ENCODE measurements at places on chromosomes 1 and 21.

- peak; percentile 76 for DNase-seq
Measured at GRCh38 chr1:9234223-9235095, at the start of gene H6PD. Gene H6PD (plus strand): TSS chr1:9234774. CDS start chr1:9244935, 10,161 bp downstream.

GRCh38 chr1:239896569-239896968, 195.1 kb upstream of the FMN2 start:
- DNase-seq = no peak

DNA sequence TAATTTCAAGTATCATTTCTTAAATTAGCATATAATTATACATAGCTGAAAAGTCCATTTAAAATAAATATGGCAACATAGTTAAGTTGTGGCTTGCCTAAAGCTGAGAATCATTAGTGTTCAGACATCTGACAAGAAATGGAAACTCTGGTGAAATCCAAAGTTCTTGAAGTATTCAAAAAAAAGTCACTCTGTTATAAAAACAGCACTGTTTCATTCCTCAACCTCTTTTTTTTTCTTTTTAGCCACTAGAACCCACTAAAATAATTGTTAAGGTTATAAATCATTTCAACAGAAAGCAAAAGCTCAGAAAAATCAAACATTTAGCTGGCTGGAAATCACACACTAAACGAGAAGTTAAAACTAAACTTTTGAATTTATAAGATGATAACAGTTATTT, 476.7 kb downstream of the LTN1 start:
- no peak for DNase-seq

DNA sequence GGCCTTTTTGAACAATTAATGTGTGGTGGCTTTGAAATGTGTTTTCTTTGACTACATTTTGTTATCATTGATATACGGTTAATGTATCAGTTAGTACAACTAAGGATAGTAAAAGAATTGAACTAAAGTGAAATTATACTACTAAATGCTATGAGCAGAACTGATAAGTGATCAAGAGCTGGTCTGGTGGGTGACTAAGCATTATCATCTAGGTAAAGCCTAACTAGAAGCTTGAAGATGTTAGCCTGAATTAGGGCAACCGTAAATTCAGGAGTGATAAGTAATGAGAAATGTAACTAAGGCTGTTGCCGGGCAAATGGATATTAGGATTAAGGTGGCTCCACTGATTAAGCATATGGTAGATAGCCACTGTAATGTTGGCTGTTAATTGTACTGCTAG, 16.0 kb upstream of the GCLM start:
- DNase-seq = no peak

GRCh38 chr1:236861560-236862218, 66.6 kb downstream of the MTR start:
- DNase-seq = peak; percentile 16

DNA sequence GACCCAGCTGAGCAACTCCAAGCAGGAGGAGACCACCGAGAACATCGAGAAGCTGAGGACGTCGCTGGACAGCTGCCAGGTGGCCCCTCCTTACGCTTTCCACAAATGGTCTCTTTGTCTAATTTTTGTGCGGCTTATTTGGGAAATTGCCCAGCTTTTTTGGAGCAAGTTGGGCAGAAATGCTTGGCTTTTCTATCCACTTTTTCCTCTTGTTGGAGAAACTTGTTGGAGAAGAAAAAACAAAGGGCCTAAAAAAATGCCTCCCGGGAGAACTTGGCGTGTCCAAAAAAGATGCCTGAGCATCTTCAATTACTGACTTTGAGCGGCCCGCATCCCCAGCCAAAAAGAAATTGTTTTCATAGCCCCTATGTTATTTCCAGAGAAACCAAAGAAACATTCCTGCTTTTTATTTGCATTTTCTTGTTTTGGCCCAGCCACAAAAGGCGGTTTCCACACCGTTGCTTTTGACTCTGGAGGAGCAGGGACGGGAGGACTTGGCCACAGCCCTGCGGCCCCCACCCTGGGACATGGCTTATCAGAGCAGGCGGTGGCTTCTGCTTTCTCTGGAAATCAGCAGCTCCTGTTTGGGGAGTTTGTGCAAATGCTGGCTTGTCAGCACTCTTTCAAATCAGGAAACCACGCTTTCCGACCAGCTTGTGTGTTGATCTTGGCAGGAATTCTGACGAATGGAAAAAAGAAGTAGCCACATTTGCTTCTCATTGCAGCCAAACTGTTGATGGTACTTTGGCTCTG, 81.2 kb upstream of the EFHD2 start:
- DNase-seq = peak; percentile 25

DNA sequence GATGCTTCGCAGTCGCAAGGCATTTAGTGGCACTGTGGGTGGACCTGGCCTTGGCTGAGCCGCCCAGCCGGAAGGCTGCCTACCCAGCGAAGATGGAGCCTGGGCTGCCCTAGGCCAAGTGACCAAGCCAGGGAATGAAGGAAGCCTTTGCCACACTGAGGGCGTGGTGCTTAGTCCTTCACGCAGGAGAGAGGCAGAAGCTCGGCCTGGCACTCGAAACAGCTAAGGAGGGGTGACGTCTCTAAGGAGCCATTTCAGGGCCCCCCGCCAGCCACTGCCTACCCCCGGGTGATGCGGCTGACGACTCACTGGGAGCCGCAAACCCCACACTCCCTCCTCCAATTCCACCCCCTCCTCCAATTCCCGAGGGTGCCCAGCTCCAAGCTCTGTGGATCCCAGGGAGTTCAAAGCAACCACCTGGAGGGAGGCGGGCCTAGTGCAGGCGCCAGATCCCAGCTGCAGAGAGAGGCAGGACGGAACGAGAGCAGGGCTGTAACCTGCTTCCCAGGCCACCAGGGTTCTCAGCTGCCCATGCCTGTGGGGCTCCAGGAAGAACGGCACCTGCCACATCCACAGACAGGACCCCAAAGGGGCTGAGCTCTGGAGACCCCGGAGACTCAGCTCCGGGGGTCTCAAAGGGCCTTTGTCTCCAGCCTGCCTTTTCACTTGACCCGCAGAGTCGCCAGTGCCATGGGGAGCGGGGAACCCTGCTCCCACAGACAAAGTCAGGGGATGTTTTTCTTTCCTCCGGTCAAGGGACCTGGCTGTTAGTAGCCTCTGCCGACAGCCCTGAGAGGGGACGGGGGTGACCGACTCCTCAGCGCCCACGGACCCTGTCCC, 75.8 kb downstream of the ARHGEF16 start:
- no peak for DNase-seq

- no peak for DNase-seq
Measured at GRCh38 chr1:193259636-193260035, 73.2 kb upstream of the B3GALT2 start.

DNA sequence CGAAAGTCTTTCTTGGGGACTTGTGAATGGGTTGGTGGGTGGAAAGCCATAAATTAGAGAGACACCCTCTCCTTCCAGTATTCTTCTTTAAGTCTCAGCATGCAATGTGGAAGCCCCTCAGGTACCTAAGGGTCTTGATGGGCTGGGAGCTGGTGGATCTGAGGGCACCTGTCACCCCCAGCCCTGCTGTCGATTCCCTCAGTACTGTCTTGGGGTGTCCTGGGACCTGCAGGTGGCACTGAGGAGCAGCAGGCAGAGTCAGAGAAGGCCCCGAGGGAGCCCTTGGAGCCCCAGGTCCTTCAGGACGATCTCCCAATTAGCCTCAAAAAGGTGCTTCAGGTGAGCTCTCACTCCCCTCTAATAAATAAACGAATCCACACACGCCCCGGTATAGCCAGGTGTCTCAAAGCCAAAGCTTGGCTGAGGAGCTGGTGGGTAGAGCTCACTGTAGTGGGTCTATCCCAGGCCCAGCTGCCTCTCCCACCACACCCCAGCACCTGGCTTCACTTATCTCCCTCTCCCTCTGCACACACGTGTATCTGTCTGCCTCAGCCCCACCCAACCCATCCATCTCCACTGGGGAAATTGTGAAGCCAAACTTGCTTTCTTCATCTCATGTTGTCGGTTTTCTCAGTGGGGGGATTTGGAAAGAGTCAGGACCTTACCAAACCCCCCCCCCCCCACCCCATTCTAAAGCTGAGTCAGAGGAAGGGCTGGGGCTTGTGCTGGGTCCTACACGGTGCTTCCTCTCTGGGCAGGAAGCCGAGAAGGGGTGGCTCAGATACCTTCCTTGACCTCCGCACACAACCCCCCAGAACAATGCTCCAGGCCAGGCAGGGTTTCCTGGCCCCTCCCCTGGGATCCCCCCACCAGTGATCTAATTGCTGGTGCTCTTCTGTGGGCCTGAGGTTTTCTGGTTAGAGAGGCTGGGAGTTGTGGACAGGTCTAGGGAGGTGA, 1.6 kb downstream of the ADAM15 start:
- no peak for DNase-seq

- DNase-seq = no peak
Measured at GRCh38 chr1:118862755-118863154, 125.4 kb downstream of the TBX15 start.

GRCh38 chr1:6505367-6506209, 14.1 kb upstream of the PLEKHG5 start:
- no peak for DNase-seq

- no peak for DNase-seq
Measured at GRCh38 chr1:29505532-29506220, 269.4 kb downstream of the PTPRU start.

DNA sequence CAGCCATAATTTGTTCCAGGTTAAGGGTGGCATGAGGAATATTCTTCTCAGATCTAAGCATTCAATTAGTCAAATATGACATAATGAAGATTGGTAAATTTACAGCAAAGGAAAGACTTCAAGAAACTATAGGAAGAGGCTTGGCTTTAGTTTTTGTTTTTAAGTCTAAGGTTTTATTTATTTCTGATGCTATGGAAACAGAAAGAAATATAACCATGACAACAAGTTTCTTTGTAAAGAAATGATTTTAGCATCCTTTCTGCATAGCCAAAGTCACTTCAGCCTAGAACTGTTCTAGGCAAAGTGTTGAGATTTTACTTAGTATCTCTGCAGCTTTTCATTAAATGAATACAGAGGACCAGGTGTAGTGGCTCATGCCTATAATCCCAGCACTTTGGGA, 27.7 kb downstream of the PEA15 start:
- DNase-seq = no peak

- DNase-seq = no peak
Measured at GRCh38 chr21:39033878-39034589, 149.2 kb downstream of the PSMG1 start.

DNA sequence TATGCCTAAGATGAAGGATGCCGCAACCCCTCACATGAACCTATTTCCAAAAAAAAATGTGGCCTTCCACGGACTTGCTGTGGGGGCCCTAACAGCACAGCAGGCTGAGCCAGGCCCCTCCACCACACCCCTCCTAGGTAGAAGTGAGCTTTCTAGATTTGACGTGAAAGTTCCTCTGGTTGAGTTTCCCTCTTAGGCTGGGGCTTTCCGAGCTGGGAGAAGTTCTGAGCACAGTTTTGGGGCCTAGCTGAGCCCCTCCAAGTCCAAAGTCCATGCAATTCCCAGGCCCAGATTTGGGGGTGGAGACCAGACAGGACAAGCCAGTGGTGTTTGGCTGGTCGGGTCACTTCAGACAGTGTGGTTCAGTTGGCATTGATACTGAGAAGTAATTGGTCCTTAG, 13.8 kb upstream of the PHLDA3 start:
- DNase-seq = no peak

- DNase-seq = no peak
Measured at GRCh38 chr1:241749945-241750695, 97.9 kb upstream of the EXO1 start.

DNA sequence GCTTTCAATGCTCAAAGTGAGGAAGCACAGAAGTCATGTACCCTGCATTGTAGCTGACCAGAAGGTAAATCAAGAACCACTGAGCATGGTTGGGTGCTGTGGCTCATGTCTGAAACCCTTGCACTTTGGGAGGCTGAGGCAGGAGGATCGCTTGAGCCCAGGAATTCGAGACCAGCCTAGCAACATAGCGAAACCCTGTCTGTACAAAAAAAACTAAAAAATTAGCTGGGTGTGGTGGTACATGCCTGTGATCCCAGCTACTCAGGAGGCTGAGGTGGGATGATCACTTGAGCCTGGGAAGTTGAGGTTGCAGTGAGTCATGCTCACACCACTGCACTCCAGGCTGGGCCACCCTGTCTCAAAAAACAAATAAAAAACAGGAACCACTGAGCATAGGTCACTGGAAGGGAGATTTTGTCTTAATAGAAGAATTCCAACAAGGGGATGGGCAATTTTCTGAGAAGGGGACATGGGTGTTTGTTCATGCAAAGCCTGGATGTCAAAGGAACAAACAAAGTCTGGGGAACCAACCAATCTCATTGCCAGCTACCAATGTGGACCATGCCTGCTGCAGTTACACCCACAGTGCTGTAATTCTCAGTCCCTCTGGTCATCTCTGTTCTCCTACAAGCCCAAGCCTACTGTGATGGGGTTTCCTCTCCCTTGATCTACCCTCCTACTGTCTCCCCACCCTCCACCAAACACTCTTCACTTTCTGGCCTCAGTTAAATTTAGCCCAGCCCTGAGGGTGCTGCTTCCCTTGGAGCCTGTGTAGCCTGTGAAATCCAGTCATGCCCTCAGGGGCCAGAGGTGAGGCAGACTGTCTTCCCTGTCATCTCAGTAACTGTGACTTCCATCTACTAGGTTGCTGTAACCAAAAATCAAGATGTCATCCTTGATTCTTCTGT, 47.9 kb downstream of the ELF3 start:
- no peak for DNase-seq

DNA sequence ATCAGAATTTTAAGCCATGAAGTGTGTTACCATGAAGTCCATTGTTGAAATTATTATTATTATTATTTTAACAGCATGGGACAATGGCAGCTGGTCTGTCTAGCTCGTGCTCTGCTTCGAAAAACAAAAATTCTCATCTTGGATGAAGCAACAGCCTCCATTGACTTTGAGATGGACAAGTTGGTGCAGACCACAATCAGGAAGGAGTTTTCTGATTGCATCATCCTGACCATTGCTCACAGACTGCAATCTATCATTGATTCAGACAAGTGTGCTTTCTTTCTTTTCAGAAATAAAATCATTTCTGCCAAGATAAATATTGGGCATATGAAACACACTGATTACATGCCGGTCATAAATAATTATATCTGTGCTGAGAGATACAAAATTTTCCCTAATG, 21.0 kb downstream of the HSPA13 start:
- DNase-seq = no peak

DNA sequence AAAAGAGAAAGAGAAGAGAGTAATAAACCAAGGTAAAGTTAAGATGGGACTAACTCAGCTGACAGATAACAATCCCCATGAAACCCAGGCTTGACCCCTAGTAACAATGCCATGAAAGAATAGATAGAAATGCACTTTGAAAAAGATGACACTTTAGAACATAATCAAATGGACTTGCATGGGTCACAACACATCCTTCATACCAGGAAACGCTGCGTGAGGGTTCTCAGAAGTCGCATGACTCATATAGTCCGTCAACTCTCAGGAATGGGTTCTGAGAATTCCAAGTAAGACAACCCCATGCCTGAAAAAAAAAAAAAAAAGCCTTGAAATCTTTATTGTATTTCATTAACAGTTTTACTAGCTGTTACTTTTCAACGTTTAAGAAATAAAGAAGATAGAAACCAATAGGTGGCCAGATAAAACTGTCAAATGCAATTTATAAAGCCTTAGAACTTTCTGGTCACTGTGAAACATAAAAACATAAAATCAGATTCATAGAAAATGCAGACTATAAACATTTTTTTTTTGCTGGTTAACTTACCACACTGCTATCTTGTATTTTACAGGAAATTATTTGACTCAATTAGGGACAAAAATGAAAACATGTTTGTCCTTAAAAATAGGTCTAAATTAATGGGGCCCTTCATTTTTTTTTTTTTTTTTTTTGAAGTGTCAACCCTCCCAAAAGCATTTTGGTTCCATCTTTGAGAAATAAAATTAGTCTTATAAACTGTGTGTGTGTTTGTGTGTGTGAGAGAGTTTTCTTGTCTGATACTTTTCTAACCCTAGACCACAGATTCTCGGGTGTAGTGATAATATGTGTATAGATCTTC, 202.1 kb downstream of the NCAM2 start:
- peak; percentile 14 for DNase-seq

All from gastrocnemius medialis (tissue), 4 donors.